NCI-H510A treated with DMSO at 0.1 percent for 48 hours (cell line): ENCODE measurements at places on chromosomes 4 and X.

- DNase-seq: no peak
Measured at GRCh38 chr4:10095296-10095991, 21.2 kb downstream of the WDR1 start.

DNA sequence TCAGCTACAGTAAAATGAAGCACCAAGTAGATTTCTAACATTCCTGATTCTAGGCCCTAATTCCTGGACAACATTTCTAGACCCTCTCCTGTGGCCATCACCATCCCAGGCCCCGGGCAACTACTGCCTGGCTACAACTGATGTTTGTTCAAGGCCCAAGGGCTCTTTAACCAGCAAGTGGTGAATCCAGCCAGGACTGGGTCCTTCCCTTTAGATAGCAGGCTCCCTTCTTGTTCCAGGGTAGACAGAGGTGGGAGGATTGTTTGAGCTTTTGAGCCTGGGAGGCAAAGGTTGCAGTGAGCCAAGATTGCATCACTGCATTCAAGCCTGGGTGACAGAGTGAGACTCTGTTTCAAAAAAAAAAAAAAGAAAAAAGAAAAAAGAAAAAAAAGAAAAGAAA lies 12.7 kb upstream of the AADAT start:
- DNase-seq: no peak

GRCh38 chr4:167234316-167234881 lies at the start of gene SPOCK3:
TSS of gene SPOCK3 (minus strand) at chr4:167234494.
- DNase-seq: peak; percentile 48

- DNase-seq: peak; percentile 67
Measured at GRCh38 chr4:84971319-84971932, 4.9 kb upstream of the WDFY3 start.

GRCh38 chrX:40818236-40818635 lies 82.9 kb upstream of the MED14 start:
- no peak for DNase-seq

DNA sequence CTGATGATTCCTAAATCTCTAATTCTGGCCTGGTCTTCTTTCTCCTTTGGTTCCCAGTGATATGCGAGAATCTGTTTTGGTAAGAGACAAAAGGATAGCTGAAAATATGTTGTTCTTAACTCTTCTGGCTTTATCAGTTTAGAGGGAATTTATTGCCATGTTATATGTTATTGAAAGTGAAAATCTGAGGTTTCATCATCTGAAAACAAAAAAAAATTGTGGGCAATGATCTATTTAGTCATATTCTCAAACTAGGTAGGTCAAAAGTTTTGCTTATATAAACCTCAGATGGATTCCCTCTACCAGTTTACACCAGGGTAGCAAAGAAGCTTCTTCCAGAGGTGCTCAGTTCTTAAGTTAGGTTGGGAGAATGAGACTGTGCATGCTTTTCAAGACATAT lies 103.6 kb downstream of the ITM2A start:
- DNase-seq: no peak

DNA sequence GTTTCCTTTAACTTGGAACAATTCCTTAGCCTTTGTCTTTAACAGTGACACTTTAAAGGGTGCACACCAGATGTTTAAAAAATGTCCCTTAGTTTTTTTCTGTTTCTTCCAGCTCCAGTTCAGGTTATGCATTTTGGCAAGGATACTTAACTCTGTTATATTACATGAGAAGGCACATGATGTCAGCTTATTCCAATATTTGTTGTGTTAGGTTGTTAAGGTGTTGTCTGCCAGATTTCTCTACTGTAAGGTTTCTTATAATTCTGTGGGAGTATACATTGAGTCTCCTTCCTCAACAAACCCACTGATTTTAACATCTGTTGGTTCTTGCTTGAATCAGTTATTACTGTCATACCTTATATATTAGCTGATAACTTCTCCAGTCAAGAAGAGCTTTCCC lies 33.3 kb downstream of the REST start:
- DNase-seq: no peak

DNA sequence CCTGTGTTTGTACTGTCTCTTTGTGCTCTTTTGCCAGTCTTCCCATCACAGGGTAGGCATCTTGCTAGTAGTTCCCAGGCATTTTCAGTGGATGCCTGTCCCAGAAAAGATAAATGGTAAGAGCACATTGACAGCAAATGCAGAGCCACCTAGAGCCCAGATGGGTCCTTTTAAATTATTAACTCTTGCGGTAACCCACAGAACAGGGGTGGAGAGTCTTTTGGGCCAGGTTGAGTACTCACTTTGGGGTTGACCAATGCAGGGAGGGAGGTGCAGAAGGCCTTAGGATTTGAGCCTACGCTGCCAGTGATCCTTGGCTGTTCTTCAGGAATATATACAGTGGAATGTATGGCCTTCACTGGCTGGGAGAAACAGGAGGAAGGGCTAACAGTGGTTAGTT lies 173.8 kb downstream of the MSN start:
- no peak for DNase-seq

- no peak for DNase-seq
Measured at GRCh38 chrX:66012094-66012534, 27.8 kb downstream of the VSIG4 start.

DNA sequence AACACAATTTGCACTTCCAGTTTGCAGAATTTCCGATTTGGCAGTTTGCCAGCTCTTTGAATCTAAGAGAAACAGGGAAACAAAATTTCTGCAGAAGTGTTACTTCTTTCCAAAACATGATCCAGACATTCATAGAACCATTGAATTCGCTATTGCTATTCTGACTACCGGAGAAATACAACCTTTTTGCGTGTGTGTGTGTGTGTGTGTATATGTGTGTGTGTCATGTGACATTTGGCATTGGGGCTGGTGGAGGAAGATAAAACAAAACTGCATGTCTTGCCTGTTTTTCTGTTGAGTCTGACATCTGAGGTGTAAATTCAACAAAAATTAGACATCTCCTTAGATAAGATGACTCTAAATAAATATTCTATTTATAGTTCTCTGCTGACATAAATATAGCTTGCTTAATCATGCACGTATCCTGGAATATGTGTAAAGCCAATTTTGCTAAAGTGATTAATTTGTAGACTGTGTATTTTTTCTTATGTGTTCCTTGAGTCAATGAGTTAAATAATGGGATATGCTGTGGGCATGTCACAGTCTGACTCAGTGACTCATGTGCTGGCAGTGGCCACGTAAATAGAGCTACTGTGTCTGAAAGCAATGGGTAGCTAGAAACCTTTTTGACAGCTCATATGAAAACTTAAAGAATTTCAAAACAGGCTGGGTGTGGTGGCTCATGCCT lies 98.9 kb downstream of the HPGD start:
- DNase-seq: no peak

DNA sequence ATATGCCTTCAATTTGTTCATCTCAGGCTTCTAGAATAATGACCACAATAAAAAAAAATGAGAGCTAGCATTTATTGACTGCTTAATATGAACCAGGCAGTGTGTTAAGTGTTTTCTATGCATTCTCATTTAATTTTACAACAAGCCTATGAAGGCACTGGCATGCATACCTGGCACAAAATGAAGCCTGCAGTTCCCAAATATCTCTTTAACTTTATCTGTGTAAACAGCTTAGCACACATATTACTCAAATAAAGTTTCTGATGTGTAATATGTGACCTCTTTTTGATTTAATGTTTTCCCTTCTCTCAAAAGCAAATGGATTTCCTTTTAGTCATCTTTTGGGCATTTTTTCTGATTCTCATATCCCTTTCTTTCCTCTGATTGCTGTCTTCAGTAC lies 671.8 kb downstream of the PCDH7 start:
- DNase-seq: no peak

GRCh38 chr4:138665851-138666250 lies 349.7 kb upstream of the NOCT start:
- DNase-seq: no peak

DNA sequence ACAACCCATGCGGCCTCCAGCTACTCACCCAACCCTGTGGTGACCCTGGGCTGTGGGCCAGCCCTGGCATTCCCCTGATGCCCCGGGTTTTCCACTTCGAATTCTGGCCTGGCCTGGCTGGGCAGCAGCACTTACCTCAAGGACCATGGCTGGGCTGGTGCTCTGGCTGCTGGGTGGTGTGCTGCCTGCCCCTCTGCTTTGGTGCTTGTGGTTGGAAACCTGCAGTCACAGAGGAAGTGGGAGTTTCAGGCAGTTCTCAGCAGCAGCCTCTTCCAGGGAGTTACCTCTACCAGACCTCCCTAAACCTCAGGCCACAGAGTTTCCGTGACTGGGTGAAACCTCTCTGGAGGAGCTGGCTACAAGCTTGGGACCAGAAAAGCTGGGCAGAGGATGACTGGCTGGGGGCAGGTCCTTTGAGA lies at the start of gene CXCR3:
CXCR3 (minus strand) TSS at position 209 of the 419 bp plus-strand sequence; CDS start at position 147, 62 bp downstream.
- no peak for DNase-seq

- no peak for DNase-seq
Measured at GRCh38 chr4:119050527-119051090, 85.0 kb upstream of the MYOZ2 start.

DNA sequence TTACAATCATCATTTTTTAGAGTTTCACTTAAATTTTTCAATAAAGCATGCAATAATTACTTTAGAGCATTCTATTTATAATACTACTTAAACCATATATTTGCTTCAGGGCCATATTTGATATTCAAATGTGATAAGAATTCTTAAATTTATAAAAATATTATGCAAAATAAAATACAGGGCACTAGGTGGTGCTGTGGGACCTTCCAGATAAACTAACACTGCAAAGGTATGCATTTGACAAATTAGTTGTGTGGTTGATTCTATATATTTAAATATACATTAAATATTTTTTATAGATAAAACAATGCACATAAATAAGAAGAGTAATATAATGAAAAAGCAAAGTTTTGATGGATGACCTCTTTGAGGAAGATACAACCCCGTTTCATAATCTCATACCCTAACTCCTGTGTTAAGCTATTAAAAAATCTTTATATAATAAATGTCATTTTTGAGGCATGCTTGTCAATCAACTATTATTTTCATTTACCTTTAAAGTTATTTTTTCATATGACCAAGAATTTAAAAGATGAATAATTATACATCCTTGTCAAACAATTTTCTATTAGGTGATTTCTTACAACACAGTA lies 128.4 kb downstream of the REELD1 start:
- DNase-seq: peak; percentile 21

DNA sequence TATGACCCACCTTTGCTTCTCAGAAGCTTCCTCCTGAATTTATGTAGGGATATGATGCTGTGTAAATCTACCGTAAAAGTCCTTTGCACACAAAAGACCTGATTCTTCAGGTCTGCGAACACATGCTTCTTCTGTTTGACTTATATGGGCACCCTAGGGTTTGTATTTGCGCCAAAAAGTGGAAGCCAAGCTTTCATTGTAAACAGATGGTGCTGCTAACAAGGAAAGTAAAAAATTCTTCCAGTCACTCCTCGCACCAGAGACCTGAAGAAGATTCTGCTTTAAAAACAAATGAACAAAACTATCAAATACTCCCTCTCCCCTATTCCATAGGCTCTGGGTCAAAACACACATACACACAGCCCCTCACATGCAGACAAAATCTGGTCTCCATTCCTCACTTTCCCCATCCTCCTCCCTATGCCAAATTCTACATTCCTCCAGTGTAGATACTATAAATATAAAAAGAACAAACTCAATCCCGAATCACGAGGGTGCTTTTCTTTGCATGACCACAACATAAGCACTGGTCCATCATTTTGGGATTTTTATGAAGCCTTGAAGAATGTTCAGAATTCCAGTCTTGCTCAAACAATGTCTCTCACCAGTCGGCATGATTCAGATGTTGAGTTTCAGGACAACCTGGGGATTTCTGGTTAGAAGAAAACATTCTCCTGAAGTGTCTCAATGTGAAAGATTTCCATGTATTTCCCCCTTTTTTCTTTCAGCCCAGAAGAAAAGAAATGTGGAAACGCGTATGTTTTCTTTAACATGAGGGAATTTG lies 125.1 kb downstream of the PALLD start:
- DNase-seq: no peak

DNA sequence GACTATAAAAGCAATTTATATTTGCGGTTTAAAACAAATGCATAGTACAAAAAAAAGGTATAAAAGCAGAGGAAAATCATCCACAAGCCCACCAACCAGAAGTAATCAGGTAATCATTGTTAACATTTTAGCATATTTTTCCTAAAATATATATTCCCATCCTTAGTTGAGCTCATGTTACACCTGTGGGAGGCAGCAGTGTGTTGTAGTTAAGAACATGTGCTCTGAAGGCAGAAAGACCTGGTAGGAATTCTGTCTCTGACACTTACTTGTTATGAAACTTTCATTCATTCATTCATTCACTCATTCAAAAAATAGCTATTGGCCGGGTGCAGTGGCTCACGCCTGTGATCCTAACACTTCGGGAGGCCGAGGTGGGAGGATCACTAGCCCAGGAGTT lies 15.4 kb upstream of the CDKL5 start:
- DNase-seq: peak; percentile 8

DNA sequence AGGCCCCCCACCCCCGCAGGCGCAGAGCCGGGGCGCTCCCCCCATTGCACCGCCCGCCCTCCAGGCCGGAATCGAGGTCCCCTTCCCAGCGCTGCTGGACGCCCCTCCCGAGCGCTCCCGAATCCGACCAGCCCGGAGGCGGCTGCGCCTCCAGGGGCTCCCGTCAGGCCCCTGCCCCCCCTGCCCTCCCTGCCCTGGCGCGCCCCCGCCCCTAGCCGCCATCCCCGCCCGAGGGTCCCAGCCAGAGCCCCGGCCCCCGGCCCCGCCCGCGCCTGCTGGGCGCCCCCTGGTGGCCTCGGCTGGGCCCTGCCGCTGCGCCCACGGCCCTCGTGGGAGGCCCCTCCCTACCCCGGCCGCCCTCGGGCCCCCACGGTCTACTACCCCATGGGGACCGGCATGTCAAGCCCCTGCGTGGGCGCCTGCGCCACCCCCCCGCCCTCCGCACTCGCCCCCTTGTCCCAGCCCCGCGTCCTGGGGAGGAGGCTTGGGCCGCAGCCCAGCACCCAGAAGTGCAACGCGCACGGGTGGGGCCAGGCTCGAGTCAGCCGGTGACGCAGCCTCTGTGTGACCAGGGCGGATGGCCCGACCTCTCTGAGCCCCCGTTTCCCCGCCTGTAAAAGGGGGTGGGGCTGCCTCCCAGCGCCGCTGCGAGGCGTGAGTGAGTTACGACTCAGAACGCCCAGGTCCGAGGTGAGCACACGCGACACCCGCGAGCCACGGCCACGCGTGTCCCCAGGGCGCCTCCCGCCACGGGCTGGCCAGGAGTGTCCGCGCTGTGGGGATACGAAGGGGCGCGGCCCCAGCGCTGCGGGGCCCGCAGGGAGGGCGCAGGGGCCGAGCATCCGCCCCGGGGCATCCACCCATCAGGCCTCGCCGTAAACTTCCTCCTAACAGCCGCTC lies 104.9 kb downstream of the FAM53A start:
- DNase-seq: no peak

GRCh38 chr4:34922325-34922724 lies 1322.0 kb downstream of the ARAP2 start:
- no peak for DNase-seq

DNA sequence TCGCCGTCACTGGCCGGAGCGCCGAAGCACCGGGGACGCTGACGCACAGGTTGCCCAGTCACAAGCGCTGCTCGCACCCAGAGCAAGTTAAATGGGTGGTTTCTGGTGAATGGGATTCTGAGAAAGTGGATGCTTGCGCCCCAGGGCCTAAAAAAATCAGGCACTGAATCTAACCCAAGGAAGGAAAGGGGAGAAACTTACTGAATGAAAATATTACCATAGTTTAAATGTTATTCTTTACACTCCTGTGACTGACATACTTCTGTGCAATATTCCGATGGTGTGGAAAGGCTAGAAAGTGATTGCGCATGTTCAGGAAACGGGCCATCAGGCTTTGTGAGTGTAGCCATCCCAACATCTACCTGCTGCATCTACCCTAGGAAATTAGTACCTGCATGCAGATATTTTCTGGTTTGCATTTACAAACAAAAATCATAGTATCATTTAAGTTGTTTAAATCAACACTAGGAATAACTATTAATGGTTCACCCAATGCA lies 838 bp upstream of the ABCG2 start:
- DNase-seq: no peak

- no peak for DNase-seq
Measured at GRCh38 chr4:38495446-38495845, 168.6 kb upstream of the KLF3 start.
